ENCODE measurements at places on chromosomes 2 and 18.

DNA sequence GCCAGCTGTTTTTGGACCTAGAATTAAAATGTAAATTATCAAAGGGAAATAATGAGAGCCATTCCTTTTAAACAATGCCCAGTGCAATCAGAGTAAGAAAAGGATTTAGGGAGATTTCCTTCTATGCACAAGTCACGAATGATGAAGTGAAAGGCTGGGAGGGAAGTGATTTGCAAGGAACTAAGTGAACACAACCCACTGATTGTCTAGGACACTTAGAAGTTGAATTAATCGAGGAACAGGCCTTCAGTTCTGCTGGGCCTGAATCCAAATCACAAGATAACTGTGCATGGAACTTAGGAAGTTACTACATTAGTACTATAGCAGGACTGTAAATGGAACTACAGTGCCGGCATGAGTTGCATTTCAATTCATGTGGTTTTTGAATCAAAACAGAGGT is 17.7 kb downstream of the MAP2 start:
- peak; percentile 88 for DNase-seq

DNA sequence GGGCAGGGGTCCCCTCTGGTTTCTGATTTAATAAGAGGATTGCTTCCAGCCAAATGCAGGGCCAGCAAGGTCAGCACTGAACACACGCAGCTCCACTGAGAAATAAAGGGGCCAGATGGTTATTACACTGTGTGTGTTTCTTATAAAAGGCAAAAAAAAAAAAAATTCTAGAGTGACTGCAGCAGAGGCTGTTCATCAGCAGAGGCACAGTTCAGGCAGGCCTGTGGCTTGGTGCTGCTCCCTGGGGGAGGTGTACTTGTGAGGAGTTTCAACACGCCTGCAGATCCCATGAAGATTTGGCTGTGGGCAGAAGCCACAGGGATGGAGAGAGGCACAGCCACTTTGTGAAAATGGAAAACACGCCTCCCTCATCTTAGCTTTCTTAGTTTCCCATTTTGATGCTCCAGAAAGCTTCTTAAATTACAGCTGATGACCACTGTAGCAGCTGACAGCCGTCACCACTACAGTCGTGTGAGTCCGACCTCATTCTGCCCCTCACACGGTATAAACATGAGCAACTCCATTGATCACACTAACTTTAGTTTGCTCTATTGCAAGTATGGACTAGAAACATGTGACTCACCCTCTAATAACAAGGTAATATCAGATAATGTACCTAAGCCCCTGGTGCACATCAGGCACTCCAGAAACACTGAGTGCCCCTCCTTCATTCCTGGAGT is 726.5 kb upstream of the RAB6C start:
- DNase-seq = no peak

- no peak for DNase-seq
Observed at GRCh38 chr2:96565111-96565510, 28.6 kb downstream of the ARID5A start.

DNA sequence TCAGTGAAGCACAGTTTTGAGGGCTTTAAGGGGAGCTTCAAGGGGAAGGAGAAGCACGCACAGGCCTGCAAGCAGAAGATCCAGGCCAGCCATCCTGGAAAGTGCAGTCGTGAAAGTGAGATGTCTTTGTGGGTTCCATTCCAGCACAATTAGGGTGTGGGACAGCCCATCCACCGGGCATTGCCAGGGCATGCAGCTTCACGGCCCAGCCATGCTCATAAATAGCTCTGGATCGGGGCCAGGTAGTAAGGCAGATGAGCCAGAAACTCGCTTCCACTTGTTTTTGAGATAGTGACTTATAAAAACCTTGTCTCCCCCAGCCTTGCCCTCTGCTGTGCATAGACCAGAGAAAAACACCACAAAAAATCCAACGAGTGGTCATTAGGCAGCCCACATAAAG is 21.0 kb downstream of the KDSR start:
- no peak for DNase-seq

DNA sequence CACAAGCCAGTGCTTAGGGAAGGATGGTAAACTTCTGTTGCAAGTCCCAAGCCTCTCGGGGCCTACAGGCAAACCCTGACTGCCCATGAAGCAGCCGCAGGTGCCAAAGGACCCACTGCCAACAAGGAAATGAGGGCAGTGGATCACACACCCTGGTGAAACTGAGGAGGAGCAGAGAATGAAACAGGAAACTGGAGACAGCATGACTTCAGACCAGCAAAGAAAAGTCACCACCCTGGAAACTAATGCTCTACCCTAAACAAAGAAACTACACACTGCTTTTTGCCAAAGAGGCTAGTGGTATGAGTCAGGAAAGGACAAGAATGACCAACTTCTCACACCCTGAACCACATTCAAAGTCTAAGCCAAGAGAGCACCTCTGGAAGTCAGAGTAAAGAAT is 97.2 kb downstream of the MYO5B start:
- DNase-seq = no peak

- DNase-seq = no peak
Observed at GRCh38 chr2:142306131-142306530, 175.3 kb upstream of the LRP1B start.
